Cerebellum (tissue), 4 donors: ENCODE measurements at places on chromosomes 13 and 19. TPM values are rescaled to one million over a fixed set of nuclear protein-coding genes. Genes with fewer than 3 reads are reported as not detected.

The PNMA8A gene
- total RNA-seq, result 41.1 TPM

The ZNF723 gene
- total RNA-seq, result not detected

The MAG gene
- total RNA-seq, result 0.91 TPM

The EXOC3L2 gene
- total RNA-seq, result 0.27 TPM

The HTR2A gene
- 5.3 TPM for total RNA-seq

The FXYD7 gene
- total RNA-seq, result 5.2 TPM
